ENCODE measurements at places on chromosomes 13 and 19.

GRCh38 chr13:42283574-42283973 lies 11.6 kb downstream of the AKAP11 start:
- DNase-seq, result no peak

GRCh38 chr13:78979349-78979748 lies 320.4 kb upstream of the OBI1 start:
- DNase-seq, result no peak

DNA sequence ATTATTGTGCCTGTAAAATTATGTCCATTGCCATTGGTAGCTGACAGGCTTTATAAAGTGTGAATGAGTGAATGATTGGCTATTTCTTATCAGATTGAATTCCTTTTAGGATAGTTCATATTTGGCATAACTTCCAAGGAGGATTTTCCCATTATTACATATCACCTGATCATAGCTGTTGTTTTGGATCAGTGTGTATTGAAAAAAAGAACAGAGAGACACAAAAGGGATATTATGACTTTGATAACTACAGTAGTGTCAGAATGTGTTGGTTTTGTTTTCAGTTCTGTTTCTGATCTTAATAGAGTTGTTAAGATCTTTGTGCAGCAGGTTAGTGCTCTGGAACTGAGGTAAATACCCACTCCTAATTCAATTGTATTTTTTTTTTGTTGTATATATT lies 103.8 kb downstream of the LRCH1 start:
- no peak for DNase-seq

DNA sequence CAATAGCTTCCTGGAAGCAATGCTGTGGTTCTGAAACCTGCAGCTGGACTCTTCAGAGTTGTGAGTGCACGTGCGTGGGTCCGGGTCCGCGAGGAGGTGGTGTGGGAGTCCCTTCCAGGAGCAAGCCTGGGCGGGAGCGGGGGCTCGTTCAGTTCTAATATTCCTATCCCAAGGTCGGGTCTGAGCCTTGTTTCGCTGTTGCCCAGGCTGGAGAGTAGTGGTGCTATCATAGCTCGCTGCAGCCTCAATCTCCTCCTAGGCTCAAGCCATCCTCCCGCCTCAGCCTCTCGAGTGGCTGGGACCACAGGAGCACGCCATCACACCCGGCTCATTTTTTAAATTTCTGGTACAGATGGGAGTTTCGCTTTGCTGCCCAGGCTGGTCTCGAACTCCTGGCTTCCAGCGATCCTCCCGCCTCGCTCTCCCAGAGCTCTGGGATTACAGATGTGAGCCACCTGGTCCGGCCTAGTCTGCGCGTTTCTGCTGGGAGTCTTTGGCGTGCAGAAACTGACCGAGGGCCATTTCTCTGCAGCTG lies 625 bp downstream of the ZFP82 start:
- no peak for DNase-seq

DNA sequence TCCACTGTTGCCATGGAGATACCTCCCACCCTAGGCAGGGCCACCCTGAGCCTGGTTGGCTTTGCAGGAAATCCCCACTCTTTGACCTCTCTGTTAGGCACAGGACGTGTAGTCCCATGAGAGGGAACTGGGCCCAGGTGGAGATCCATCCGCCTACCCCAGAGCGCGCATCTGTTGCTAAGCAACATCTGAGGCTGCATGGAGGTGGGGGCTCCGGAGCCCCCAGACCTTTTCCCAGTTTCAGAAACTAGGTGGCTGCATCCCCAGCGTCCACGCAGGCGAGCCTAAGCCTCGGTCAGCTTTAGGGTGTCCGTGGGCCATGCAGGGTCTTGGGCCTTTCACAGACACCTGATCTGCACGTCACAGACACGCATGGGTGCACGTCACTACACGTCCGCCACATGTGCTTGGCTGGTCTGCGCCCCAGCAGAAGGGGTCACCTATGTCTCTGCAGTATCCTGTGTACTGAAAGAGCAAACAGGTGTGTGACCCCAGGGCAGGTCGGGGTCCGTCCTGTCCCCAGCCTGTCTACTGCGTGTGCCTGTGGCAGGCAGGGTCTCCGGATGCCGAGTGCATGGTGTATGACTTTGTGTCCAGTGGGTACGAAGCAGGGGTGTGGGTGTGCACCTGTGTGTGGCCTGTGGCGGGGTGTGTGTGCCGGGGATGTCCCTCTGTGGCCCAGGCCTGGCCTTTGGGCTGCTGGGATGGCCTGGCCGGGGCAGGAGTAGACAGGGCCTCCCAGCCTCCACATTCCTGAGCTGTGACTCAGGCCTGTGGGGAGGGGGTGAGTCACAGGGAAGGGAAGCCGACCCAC lies 4.1 kb upstream of the CIRBP start:
- DNase-seq, result no peak

- no peak for DNase-seq
Observed at GRCh38 chr13:40966298-40966697, 52.8 kb downstream of the ELF1 start.

DNA sequence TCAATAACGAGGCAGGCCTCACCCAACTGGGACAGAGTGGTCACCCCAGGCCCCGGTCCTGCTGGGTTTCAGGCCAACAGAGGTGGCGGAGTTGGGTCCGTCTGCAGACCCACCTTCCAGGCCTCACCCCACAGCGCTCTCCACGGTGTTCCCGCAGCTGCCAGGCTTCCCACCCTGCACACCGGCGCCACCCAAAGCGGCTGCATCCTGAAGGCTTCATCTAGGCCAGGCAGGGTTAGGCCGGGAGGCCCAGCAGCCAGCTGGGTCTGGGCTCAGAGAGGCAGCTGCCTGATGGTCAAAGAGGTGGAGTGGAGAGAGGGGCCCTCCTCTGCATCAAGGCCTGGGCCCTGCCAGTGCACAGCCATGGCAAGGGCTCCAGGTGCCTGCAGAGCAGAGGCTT lies 44.1 kb downstream of the EPSTI1 start:
- no peak for DNase-seq

GRCh38 chr19:1125601-1126467 lies 22.0 kb downstream of the GPX4 start:
- DNase-seq, result no peak

DNA sequence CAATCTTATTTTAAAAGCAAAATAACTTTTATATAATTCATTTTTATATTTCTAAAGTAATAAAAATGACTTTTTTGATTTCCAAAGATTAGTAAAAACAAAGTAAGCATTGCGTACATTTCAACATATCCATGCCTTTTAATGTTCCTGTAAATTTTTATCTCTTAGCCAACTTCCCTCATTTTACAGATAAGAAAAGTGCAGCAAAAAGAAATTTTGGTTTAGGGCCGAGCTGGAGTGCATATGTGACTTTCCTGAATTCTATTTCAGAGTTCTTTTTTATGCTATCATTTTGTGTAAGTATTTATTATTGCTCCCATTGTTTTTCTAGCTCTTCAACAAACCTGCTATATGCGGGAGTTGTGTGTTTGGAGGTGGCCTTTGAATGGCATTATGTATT lies 195.3 kb downstream of the NHLRC3 start:
- DNase-seq, result no peak

DNA sequence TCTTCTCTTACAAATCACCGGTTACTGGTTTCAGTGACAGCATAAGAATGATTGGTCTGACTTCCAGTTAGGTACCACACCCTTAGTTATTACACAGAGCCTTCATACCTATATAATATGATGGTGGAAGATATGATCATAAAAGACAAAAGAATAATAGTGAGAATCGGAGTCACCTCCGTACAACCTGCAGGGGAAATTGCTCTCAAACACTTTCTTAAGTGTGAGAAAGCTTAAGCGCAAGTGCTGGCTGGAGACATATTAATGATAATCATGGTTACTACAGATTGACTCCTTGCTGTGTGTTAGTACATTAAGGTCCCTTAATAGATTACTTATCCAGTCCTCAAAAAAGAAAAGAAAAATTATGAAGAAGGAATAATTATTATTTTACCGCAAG lies 1.8 kb upstream of the LHFPL6 start:
- no peak for DNase-seq

DNA sequence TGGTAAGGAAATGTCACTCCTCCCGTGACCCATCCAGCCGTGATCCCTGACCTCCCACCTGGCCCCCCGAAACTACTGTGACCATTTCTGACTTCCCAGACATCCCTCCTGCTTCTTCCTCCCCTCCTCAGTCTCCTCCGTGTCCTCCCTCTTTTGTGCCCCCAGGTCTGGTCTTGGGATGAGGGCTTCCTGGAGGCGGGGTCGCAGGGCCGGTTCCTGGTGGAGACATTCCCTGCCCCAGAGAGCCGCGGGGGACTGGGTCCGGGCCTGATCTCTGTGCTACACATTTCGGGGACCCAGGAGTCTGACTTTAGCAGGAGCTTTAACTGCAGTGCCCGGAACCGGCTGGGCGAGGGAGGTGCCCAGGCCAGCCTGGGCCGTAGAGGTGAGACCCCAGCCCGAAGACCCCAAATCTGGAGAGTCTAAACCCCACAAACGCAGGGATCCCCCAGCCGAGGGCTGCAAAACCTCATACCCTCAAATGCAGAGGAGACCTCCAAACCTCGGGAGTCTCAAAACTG lies 5.0 kb downstream of the KIRREL2 start:
- no peak for DNase-seq

DNA sequence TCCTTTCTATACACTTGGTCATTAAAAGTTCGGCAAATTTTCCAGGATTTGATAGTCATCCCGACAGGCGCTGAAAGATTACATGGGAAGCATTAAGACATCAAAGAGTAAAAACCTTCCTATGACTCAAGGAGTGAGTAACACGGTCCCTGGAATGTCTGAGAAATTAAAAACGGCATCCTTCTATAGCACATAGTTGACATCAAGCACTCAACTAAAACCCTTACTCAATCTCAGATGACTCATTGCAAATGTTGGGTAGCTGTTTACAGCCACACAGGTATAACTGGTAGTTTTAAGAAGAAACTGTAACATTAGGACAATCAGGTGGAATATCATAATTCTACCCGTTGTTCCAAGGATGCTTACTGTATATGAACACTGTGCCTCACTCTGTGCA lies 6.4 kb upstream of the LGALS13 start:
- no peak for DNase-seq

GRCh38 chr13:87676254-87677042 lies 5.3 kb downstream of the SLITRK5 start:
- DNase-seq, result no peak

DNA sequence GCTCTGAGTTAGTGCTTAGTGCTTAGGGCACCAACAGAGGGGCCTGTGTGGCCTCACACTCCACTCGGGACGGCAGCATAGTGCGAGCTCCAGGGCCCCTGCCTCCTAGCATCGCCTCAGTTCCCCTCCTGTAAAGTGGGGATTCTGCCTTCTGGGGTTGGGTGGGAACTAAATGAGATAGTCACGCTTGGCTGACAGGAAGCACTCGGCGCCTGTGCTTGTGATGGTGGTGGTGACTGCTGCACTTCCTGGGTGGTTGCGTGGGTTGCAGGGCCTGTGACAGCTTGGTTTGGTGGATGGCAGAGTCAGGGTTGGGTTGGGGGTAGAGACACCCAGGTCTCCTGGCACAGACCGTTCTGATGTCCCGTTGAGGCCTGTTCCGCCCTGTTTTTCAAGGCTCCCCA lies 7.7 kb downstream of the PLEKHF1 start:
- peak; percentile 63 for DNase-seq

- no peak for DNase-seq
Observed at GRCh38 chr13:107730813-107731212, 484.5 kb downstream of the LIG4 start.

DNA sequence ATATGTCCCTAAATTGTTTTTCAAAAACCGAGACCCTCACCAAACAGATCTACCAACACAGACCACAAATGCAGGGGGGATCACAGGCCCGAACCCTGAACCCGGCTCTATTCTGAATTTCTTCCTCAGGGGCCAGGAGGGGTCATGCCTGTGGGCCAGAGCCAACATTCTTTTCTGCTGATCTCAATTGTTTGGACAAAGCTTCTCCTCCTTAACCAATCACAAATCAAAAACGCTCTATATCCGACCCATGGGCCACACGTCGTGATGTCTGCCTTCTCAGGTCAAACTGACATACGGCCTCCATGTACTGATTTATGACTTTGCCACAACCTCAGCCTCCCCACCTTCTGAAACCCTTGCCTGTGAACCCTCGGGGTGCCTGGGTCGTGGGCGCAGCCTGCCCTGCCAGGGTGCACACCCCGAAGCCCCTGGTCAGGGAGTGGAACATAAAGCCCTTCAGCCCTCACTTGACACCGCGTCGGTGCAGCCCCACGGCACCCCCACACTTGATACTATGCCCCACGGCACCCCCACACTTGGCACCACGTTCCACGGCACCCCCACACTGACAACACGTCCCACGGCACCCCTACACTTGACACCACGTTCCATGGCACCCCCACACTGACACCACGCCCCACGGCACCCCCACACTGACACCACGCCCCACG lies 58.4 kb upstream of the C13orf46 start:
- no peak for DNase-seq

DNA sequence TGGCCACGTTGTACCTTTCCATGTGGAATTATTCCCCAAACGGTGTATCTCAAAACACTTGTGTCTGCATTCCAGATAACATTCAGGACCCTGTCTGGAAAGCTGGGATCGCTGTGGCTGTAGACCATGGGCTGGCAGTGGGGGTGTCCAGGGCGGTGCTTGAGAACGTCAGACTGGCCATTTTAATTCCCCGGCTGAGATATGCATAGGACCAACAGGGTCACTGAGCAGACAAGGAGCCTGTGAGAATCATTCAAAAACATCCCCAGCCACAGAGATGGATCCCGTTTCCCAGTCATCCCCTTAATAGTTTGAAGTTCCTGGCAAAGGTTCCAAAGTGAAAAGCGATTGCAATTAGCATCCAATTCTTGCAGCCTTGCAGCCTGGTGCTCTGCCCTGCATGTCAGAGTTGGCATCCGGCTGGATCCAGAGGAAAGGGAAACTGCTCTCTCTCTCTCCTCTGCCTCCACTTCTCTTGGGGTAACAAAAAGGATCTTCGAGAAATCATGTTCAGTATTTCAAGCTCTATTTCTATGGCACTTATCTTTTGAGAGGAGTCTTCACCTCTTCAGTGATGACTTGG lies 41.6 kb downstream of the IFT88 start:
- DNase-seq, result no peak

GRCh38 chr19:3801412-3802096 lies 15.4 kb upstream of the MATK start:
- no peak for DNase-seq

- no peak for DNase-seq
Observed at GRCh38 chr13:79258489-79258888, 147.6 kb downstream of the RBM26 start.

DNA sequence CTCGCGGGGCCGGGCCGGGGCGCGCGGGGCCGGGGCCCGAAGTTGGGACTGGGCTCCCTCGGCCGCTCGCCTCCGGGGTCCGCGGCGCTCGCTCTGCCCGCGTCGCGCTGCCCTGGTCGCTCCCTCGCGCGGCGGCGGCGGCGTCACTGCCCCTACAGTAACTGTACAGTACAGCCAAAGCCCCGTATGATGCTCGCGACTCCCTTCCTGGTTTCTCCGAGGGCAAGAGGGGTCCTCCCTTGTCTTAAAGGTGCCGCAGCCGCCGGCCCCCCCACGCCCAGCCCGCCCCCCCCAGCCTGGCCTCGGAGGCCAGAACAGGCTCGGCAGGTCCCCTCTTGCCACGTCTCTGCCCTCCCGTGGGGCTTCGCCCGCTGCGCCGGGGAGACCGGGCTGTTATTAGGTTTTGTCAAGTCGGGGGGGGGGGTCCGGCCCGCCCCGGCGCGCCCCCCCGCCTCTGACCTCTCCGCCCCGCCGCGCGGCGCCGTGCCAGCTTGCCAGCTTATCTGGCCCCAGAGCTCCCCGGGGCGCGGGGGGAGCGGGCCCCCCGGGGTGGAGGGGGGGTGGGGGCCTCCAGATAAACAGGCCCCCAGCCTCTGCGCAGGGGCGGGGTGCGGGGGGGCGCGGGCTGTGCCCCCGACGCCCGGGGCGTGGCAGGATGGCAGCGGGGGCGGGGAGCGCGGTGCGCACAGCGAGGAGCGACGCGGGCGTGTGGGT lies at the start of gene ZBTB7A:
TSS of gene ZBTB7A (minus strand) at position 218 of the 714 bp plus-strand sequence. CDS start 11,667 bp downstream, outside the sequence.
- peak; percentile 61 for DNase-seq
